ENCODE measurements at places on chromosomes 11 and 22. TPM values are rescaled to one million over a fixed set of nuclear protein-coding genes. Genes with fewer than 3 reads are reported as not detected.

Gene OR51M1
- not detected for total RNA-seq

Gene RAD9A
- 41.2 TPM for total RNA-seq

Gene SLC17A6
- not detected for total RNA-seq

Gene GPR83
- total RNA-seq, result 0.12 TPM

DNA sequence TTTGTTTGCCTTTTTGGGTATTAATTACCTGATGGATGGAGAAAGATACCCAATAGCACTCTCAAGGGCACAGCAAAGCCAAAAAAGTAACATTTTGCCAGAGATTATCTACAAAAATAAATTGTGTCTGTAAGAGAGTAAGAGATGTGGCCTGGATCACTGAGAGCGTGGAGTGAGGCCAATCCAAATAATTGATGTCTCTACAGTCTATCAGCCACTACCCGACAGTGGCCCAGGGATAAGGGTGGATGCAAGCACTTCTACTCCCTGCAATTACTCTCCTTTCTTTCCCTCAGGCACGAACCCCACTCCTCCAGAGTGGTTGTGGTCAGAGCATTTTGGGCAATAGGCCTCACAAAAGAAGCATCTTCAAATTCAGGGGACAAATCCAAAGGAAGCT lies 92.3 kb upstream of the ZC3H12C start:
- no peak for DNase-seq
- peaks cover 7% of the 10 kb centered on the region for H3K27me3 ChIP-seq
- no peak overlapping the region for H3K4me3 ChIP-seq
- no peaks in the 10 kb centered on the region for H3K36me3 ChIP-seq
- H3K4me1 ChIP-seq, result no peaks in the 10 kb centered on the region

DNA sequence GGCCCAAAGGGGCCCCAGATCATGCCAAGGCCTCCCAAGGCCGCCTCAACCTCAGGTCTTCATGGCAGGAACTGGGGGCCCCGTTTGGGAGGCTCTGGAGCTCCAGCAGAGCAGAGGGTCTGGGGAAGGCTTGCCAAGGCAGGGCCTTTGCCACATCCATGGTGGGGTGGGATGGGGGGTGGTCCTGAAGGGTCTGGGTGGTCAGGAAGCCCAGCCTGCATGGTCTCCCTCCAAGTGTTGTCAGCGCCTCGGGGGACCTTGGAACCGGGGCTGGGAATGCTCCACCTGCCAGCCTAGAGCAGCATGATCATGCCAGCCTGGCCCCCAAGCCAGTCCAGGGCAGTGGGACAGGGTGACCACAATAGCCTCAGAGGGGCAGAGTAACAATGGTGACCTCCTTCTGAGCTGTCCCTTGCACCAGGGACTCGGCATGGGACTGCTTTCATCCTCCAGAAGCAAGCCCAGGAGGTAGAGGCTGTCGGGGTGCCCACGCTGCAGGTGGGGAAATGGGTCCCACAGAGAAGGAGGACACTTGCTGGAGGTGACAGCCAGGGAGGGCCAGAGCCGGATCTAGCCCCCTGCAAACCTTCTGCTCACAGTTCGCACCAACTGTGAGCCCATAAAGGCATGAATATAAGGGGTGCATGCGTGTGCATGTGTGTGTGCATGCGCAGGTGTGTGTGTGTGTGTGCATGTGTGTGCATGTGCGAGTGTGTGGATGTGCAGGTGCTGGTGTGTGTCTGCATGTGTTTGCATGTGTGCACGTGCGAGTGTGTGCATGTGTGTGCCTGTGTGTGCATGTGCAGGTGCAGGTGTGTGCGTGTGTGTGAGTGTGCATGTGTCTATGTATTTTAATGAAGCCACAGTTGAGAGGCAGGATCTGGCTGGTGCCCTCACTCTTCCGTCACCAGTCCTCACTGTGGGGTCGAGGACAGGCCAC lies 63.8 kb downstream of the MYEOV start:
- peaks cover 2% of the 10 kb centered on the region for H3K4me1 ChIP-seq
- H3K4me3 ChIP-seq, result no peak overlapping the region
- no peak for DNase-seq
- H3K27me3 ChIP-seq, result no peaks in the 10 kb centered on the region
- H3K36me3 ChIP-seq, result no peaks in the 10 kb centered on the region

GRCh38 chr11:86715611-86716010 lies 43.2 kb upstream of the ME3 start:
- H3K27ac ChIP-seq, result no peak overlapping the region
- DNase-seq, result no peak
- H3K4me1 ChIP-seq, result no peaks in the 10 kb centered on the region
- no peak overlapping the region for H3K4me3 ChIP-seq

DNA sequence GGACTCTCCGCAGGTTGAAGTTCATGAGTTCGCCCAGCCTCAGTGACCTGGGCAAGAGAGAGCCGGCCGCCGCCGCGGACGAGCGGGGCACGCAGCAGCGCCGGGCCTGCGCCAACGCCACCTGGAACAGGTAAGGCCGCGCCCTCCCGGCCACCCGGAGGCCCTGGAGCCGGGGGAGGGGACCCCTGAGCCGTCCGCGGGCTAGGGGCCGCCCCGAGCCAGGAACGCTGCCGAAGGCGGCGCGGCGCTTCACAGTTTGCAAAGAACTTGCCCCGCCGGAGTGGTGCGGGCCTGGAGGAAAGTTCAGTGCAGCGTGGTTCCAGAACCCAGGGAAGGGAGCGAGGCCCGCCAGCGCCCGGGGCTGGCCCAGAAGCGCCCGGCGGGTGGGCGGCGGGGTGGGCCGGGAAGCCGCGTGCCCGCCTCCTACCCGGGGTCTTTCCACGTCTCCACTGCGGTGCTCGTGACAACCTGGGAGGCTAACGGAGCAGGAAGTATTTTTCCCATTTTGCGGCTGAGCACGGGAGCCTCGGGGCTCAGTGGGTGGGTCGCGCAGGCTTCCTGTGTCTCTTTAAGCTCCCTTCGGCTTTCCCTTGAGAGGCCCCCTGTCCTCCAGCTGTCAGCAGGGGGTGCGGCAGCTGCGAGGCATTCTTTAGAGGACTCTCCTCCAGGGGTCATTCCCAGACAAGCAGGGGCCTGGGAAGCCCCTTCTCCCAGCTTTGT lies 635 bp downstream of the PRR5 start:
- H3K4me1 ChIP-seq, result peaks cover 24% of the 10 kb centered on the region
- H3K27me3 ChIP-seq, result no peaks in the 10 kb centered on the region
- H3K36me3 ChIP-seq, result no peaks in the 10 kb centered on the region
- no peak overlapping the region for H3K27ac ChIP-seq

All from activated T-cell treated with anti-CD3 and anti-CD28 coated beads, Interleukin-2, amount 50 U/mL, for 72 hours (primary cell).